Astrocyte (in vitro differentiated cells and primary cell): ENCODE measurements at places on chromosomes 2 and 18. TPM values are rescaled to one million over a fixed set of nuclear protein-coding genes. Genes with fewer than 3 reads are reported as not detected.

DNA sequence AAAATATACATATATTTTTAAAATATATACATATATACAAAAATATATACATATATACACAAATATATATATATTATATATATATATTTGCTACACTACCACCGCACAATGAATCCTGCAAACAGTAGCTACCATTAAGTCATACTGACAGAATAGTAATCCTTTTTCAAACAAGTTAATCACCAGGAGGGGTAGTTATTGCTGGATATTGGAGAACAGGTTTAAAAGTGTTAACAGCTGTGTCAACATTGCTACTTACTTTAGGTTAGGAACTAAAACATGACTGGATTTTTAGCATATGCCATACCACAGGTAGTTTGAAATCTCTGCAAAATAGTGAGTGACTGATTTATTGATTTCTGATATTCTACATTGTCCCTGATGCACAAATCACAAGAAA is 529.1 kb upstream of the CDH7 start:
- DNase-seq = no peak

DNA sequence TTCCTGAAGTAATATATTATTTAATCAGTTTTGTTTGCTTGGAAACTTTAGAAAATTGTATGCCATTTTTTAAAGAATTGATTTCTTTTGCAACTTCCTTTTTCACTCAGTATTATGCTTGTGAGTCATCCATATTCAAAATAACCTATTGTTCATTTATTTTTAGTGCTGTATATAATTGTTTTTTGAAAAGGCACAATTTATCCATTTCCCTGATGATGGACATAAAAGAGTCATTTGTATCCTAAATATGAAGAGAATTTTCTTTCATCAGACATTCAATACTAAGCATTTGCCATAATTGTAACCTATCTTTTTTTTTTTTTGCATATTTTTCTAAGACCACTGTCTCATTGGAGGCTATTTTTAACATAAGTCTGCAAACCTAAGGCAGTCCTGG is 134.1 kb upstream of the SERPINE2 start:
- DNase-seq = no peak

DNA sequence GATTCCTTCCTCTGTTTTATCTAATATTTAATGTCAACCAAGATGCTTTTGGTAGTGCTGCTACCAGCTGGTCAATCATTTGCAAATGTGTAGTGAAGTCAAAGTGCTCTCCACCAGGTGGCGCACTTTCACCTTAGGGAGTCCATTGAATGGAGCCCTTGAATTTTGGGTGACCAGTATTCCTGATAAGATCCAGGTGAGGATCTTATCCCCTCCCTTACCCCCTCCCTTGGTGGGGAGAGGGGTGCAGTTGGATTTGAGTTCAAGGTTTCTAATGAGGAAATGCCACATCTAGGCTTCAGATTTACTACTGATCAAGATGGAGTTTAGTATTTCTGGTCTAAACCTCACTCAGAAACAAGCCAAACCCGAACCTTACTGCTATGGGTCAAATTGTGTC is 12.0 kb upstream of the E2F6 start:
- DNase-seq = peak; percentile 45

DNA sequence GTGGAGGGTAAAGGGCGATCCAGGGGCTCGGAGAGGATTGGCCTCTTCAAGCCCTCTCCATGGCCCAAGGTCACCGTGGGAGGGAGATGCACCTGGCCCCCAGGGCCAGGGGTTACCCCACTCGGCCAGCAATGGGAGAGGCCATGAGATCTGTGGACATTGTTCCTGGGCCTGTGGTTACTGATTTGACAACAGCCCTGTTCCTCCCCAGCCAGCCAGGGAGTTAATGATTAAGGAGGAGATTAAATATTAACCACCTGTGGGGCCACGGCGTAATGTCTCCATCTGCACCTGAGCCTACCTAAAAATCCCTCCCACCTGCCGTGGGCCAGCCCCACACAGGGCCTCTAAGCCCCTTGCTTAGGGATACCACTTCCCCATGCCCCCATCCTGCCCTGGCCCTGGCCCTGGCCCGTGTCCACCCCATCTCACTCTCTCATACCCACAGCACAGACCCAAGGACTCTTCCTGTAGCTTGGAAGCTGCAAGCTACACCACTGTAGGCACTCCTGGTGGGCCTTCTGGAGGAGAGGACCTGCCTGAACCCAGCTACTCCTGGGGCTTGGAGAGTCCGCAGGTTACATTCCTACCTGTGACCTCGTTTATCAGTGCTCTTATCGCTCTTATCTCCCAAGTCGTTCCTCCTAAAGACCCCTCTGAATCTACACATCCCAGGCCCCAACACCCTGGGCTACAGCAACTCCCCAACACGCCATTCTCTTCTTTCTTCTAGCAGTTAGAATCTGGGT is 32.1 kb downstream of the ZFP36L2 start:
- DNase-seq = no peak

- DNase-seq = no peak
Observed at GRCh38 chr18:5030636-5031035, 166.4 kb downstream of the AKAIN1 start.

- no peak for DNase-seq
Observed at GRCh38 chr2:181161615-181162014, 181.2 kb downstream of the UBE2E3 start.

Gene REG1B
- total RNA-seq = not detected in 2 replicates

Gene APCDD1
- total RNA-seq = 4.4 and 5.4 TPM in 2 replicates

- no peak for DNase-seq
Observed at GRCh38 chr18:44946529-44947113, 265.9 kb downstream of the SETBP1 start.

Gene MARCHF4
- total RNA-seq = 28.1 and 42.8 TPM in 2 replicates

- peak; percentile 30 for DNase-seq
Observed at GRCh38 chr18:8480506-8481328, 128.5 kb upstream of the RAB12 start.

- peak; percentile 56 for DNase-seq
Observed at GRCh38 chr2:189153619-189154018, 25.9 kb downstream of the COL5A2 start.

GRCh38 chr2:182716650-182716979 is 558 bp downstream of the DNAJC10 start:
- DNase-seq = no peak

Gene FBXO41
- total RNA-seq = 10.1 and 10.9 TPM in 2 replicates

Gene VWA3B
- total RNA-seq = not detected in 2 replicates

Gene HTR2B
- 0.27 TPM in 1 of 2 replicates, not detected in the other for total RNA-seq

DNA sequence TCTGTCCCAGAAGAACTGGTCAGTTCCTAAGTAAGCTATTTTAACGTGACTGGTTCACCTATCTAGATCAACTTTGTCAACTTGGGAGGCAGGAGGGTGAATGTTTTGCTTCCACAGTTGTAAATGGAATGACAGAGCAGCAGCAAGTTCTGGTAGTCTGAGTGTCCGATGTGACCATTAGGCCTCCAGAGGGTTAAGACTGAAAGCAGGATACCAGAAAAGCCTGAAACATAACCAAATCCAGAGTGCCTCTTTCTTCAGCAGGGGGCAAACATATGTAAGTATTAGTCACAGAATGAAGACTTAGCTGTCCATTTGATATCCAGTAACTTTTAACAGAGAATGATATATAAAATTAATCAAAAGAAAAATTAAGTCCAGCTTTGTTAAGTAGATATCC is 9.2 kb downstream of the HOXD3 start:
- DNase-seq = peak; percentile 45

DNA sequence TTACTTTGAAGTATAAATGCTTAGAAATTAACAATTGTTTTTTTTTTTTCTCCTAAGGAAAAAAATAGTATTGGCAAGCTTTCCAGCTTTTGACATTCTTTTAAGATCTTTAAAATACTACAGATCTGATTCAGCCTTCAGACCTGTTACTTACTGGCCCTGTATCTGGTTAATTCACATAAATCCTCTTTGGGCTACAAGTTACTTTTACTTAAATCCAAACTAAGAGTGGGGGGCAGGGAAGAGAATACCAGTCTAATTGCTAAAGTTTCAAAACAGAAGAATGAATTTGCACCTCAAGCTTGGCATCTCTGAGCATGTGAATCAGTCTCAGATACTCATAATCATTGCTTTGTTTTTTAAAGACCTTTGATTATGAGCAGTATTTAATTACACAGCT is 386.3 kb downstream of the PARD3B start:
- peak; percentile 14 for DNase-seq

Gene CLEC4F
- total RNA-seq = not detected in 2 replicates

- DNase-seq = peak; percentile 28
Observed at GRCh38 chr2:150878356-150878755, 383.3 kb downstream of the RBM43 start.

Gene GCG
- not detected in 2 replicates for total RNA-seq

Gene ASAP2
- 47.2 and 62.6 TPM in 2 replicates for total RNA-seq

GRCh38 chr2:222338374-222338773 is 39.6 kb upstream of the PAX3 start:
- DNase-seq = no peak

Gene SRD5A2
- total RNA-seq = not detected in 2 replicates

- no peak for DNase-seq
Observed at GRCh38 chr2:23073671-23074070, 311.3 kb upstream of the KLHL29 start.

- peak; percentile 93 for DNase-seq
Observed at GRCh38 chr2:185433824-185434223, 304.8 kb upstream of the FSIP2 start.

GRCh38 chr18:23885750-23886149 is 128.8 kb upstream of the TTC39C start:
- peak; percentile 26 for DNase-seq

GRCh38 chr2:50922506-50922905 is 109.4 kb downstream of the NRXN1 start:
- no peak for DNase-seq

GRCh38 chr2:79721966-79722365 is 209.1 kb downstream of the CTNNA2 start:
- DNase-seq = peak; percentile 58

DNA sequence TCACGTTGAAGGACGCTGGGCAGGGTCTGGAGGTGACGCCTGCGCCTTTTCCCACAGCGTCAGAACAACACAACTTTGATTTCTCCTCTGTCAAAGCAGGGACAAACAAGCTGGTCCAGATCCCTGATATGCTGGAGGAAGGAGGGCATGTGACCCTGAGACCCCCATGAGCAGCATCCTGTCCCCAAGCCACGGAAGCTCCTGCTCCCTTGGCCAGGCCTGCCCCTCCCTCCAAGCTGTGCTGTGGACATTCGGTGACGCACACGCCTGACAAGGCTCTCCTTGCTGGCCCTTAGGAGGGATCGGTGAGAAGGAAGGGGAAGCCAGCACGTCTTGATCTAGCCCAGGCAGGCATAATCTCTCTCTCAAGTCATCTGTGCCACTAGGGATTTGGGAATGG is 11.3 kb downstream of the MLPH start:
- DNase-seq = no peak

GRCh38 chr18:22711192-22711685 is 221.9 kb upstream of the RBBP8 start:
- peak; percentile 84 for DNase-seq

- no peak for DNase-seq
Observed at GRCh38 chr2:126506786-126507185, 149.2 kb upstream of the GYPC start.

DNA sequence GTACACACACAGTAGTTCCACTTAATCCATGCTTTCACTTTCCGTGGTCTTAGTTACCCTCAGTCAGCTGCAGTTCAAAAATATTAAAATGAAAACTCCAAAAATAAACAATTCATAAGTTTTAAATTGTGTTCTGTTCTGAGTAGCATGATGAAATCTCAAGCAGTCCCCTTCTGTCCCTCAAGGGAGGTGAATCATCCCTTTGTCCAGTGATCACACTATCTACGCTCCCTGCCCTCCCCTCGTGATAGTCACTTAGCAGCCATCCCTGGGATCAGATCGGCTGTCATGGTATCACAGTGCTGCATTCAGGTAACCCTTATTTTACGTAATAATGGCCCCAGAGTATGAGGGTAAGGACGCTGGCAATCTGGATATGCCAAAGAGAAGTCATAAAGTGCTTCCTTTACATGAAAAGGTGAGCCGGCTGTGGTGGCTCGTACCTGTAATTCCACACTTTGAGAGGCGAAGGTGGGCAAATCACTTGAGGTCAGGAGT is 5.8 kb upstream of the RTN4 start:
- no peak for DNase-seq

- peak; percentile 28 for DNase-seq
Observed at GRCh38 chr2:83584672-83585071, 874.4 kb downstream of the SUCLG1 start.
